CD4-positive, alpha-beta T cell treated with Interleukin-6 at 100 ng/mL for 8 hours (primary cell): ENCODE measurements at places on chromosomes 2 and 18.

- no peak for DNase-seq
Measured at GRCh38 chr2:192245329-192245728, 50.6 kb upstream of the TMEFF2 start.

DNA sequence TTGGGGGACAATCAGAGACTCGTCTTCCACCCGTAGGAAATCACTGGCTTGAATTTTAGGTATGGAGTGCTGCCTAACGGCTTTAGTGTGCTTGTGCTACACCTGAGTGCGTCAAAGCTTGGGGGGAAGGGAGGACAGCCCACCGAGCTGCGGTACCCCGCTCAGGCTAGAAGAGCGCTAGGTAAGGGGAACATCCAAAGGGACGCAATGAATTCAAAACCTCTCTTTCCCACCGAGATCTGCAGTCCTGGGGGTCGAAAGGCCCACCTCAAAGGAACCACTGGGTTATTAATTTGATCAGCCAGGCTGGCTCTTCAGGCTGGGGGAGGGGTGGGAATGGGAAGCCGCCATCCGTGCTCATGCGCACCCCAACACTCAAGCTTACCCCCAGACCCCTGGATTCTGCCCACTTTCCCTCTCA, 2.7 kb downstream of the EPHA4 start:
- no peak for DNase-seq

GRCh38 chr18:59264121-59264571, 9.1 kb downstream of the RAX start:
- no peak for DNase-seq

GRCh38 chr2:10829299-10829698, 16.7 kb upstream of the PDIA6 start:
- DNase-seq: no peak

- DNase-seq: no peak
Measured at GRCh38 chr2:222305516-222306392, 7.0 kb upstream of the PAX3 start.

GRCh38 chr2:239157771-239158170, 243.0 kb downstream of the HDAC4 start:
- no peak for DNase-seq

DNA sequence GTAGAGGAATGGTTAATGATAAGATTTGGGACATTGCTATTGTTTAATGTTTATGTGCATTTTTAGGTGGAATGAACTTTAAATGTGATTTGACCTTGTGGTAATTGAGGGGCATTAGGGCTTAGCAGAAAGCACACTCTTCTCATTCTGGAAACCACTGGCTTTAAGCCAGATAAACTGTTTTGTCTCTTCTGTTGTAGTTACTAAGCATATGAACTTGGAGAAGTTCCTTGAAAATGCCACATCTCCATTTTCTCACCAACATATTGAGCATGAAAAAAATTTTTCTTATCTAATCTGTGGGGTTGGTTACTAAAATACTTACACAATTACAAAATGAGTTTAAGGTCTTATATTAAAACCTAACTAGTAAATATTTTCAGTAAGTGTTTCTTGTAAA, 70.8 kb upstream of the FSHR start:
- no peak for DNase-seq

DNA sequence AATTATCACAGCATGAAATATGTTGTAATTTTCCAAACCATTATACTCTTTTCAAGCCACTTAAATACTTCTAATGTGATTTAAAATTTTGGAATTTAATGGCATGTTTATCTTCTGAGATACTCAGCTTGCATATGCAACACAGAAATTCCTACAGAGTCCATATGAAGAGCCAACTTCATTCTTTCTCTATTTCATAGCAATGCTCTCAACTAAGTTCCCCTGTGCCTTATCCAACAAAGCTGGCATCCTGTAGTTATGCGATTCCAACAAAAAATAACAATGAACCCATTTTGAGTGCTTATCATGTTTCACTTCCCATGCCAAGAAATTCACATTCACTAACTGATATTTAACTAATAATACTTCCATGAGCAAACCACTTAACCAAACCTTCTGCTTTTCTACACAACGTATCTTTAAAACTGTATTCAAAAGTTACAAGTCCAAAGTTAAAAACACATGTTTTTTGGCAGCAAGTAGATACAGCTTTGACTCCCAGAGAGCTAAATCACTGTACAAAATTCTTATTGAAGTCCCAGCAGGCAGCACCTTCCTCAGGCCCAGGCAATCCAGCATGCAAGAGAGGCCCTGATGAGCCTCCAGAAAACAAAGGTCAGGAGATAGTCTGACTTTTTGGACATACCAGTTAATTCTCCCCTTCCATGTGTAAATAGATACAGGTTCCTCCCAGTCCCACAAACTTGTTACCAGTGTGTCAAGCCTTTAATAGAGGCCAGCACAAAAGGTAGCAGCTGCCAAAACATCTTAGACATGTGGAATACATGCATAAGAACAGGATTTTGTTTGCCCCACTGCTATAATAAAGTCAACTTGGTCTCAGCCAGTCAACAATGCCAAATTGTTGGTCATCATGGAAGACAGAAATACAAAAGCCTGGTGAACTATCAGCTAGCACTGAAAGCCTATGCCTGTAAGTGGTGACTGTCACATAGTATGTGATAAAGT, 113.1 kb upstream of the WDR75 start:
- no peak for DNase-seq

DNA sequence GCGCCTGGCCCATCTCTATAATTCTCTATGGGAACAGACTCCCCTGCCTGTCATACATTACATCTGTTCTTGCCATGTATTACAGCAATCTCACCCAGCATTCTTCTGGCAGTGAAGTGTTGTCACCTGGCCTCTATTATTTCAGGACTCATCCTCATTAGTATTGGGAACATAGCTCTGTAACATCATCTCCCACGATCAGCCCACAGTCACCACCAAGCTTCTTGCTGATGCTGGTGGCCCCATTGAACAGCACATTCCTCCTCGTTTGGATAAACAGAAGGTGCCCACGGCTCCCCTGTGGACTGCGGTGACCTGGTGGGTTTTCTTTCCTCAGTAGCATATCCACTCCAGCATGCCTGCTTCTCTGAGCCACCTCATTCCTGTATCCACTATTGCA, 21.5 kb downstream of the CHCHD5 start:
- no peak for DNase-seq

DNA sequence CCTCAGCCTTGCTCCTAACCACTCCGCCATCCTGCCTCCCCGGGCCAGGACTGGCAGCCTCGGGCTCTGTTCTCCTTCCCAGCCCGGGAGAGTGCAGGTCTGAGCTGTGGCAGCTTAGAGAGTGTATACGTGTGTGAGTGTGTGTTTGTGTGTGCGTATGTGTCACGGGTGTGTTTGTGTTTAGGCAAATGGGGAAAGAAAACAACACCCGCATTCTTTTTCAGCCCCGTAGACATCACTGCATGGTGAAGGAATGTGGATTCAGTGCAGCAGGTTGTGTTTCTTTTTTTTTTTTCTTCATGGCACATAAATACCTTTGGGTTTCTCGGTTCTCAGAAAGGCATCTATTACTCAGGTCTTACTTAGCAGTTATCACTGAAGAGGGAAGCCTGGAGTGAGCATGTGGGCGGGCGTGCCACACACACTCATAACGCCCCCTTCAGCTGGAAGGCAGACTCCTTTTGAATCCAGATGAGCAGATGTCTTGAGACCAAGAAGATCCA, 44.2 kb downstream of the GLI2 start:
- no peak for DNase-seq

- DNase-seq: no peak
Measured at GRCh38 chr18:31225668-31226067, 63.0 kb upstream of the DSC1 start.

- no peak for DNase-seq
Measured at GRCh38 chr18:45825258-45826044, at the start of gene SIGLEC15. SIGLEC15 (plus strand) TSS chr18:45825675; CDS start chr18:45825729, 54 bp downstream.

GRCh38 chr18:56575819-56576663, 62.4 kb downstream of the TXNL1 start:
- DNase-seq: no peak

DNA sequence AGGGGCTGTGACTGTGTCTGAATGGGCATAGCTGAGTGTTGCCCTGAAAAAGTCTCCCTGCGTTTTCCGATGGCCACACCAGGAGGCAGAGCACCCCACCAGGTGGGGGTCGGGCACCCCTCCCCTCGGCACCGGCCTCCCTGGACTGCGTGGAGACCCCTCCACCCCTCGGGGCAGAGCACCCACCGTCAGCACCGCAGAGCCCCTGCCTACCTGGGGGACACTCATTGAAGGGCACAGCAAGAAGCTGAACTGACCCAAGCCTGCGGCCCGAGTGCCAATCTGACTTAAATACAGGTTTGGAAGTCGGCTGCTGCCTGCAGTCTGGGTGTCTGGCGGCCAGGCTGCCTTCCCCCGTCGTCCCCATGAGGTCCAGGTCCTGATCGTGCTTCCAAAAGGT, 69.9 kb downstream of the KCNG2 start:
- DNase-seq: no peak

GRCh38 chr2:111704246-111704645, 179.7 kb downstream of the ANAPC1 start:
- DNase-seq: no peak

- peak; percentile 15 for DNase-seq
Measured at GRCh38 chr2:25606892-25607291, 66.5 kb downstream of the DTNB start.

GRCh38 chr18:55585920-55586561, 2.0 kb downstream of the TCF4 start:
- DNase-seq: no peak

DNA sequence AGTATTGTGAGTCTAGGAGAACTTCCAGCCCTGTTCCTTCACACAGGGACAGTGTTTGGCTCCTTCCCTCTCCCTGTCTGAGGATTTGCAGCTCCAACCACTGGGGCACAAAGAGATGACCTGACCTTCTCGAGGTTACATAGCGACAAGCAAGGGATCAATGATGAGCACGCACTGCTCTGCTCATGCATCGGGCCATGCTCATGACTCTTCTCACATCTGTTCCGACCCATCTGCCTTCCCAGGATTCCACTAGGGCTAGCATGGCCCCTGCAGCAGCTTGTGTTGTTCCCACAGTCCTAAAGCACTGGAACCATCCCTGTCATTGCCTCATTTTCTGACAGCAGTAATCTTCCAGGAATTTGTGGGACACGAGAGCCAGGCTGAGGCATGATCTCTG, 78.8 kb upstream of the ARHGAP28 start:
- DNase-seq: no peak

- DNase-seq: no peak
Measured at GRCh38 chr2:172484706-172485105, 57.3 kb downstream of the ITGA6 start.

- DNase-seq: no peak
Measured at GRCh38 chr2:177314722-177315264, 50.3 kb upstream of the NFE2L2 start.

GRCh38 chr2:31256611-31257382, 22.8 kb downstream of the EHD3 start:
- DNase-seq: no peak

GRCh38 chr2:127093648-127094210, 13.2 kb downstream of the BIN1 start:
- no peak for DNase-seq

DNA sequence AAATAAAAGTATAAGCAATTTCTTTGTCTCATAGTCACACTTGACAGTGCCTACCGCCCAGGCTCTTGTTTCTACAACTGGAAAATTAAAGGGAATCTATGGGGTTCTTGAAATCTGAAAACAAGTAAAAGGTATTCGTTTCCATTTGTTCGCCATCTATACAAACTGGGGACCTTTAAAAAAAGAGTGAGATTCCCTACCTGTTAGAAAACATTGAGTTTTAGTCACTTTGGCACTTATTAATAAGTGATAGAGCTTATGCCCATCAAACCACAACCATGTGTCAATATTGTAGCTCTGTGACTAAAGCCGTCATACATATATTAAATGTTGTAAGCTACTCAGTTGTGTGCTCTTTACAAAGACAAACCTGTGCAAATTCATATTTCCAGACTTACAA, 13.2 kb downstream of the FN1 start:
- no peak for DNase-seq

- DNase-seq: no peak
Measured at GRCh38 chr18:24560511-24560981, 100.1 kb downstream of the HRH4 start.

- no peak for DNase-seq
Measured at GRCh38 chr2:19642501-19642900, 259.3 kb downstream of the TTC32 start.

DNA sequence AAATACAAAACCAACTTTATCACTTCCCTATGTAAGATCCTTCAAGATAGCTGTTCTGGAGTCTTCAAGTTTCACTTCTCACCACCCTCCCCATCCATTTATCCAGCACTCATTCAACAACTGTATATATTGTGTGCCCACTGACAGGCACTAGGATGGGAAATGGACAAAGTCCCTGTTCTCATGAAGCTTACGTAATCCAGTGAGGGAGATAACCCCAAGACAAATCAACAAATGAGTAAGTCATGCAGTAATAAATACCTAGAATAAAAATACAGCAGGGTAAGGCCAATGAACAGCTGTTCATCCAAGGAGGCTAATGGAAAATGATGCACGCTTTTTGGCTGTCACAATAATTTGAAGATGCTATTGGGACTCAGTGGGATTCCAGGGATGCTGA, 133.8 kb downstream of the MEMO1 start:
- no peak for DNase-seq

DNA sequence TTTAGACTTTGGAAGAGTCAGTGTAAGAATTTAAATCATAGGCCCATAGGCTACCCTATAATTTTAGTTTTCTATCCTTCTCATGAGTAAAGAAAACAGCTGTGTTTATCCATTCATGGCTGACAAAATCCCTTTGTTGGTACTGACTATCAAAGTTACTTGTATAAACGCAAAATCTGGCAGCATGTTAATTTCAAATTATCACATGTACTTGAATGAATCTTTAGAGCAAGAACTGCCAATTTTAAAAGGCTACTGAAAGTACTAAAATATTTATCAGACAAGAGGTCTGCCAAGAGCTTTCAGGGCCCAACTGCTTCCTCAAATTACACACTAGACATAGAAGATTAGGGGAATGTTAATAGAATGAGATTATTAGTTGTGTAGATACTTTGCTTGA, 66.6 kb downstream of the MYL12B start:
- DNase-seq: no peak

GRCh38 chr2:33522576-33522975, 46.1 kb downstream of the RASGRP3 start:
- DNase-seq: no peak

DNA sequence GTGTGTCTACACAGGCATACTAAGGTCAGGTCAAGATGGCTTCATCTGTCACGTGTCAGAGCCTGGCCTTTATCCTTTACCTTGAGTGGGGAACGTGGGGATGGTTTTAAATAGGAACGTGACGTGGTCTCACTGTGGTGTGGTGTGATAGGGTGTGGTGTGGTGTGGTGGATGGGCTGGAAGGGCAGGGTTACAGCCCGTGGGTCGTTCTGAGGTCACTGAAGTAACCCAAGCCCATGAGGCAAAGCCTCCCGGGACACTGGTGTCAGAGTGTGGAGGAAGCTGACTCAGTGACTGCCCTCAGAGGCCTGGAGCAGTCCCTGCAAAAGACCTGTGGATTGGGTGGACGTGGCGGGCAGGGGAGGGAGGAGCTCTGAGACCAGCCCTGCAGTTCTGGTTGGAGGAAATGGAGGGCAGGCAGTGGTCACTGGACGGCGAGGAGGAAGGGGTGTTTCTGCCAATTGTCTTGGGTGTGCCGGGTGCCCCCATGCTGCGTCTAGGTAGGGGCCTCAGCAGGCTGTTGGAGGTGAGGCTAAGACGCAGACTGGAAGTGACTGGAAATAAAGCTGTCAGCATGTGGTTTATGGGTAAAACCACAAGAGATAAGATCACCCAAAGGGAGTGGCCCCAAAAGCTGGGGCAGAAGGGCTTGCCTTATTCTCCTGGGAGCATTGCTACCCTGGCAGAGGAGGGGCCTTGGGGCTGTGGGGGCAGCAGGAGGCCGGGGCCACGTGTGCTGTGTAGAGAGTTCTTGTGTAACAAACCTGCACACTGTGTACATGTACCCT, 84.8 kb downstream of the SH3RF3 start:
- peak; percentile 65 for DNase-seq
